ENCODE measurements at places on chromosomes 11 and 22.

DNA sequence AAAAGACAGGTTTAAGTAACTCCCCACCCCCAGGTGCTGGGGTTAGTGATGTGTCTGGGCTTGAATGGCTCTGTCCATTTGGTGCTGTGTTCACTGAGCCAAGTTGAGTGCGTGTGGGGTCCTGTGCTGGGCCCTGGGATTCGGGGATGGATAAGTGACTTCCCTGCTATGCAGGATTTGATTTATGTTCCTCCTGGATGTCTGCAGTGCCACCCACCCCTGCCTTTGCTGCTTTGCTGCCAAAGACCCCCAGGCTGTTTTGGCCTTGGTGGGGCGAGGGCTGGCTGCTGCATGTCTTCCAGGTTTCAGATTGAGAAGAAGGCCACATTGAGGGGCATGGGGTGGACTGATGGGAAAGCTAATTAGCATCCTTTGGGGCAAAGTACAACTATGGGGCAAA, 77.9 kb upstream of the PARVG start:
- no peak for DNase-seq

DNA sequence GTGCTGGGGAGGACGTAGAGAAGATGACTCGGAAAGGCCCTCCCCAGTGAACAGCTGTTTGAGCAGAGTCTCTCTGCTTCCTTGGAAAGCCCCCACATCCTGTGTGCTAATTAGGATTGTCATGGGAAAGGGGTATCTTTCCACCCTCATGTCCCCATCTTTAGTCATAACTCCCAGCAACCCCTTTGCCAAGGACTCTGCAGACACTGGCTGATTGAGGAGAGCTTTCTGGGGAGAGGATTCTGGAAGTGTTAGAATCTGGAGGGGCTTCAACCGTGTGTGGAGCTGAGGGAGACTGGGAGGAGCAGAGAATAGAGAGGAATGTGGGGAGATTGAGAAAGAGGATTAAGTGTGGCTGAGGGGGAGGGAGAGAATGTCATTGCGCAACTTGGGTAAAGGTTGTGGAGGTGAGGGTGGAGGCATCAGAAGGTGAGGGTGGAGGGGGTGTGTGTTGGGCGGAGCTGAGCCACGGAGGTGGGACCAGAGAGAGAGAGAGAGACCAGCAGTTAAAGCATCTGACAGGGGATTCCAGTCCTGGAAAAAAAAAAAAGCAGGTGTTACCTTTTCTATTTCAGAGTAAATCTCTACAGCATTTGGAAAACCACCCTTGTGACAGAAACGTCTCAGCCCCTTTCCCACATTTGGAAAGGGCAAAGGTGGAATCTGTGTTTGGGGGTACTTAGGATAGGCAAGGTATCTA, 2.2 kb downstream of the DTX4 start:
- DNase-seq, result no peak

DNA sequence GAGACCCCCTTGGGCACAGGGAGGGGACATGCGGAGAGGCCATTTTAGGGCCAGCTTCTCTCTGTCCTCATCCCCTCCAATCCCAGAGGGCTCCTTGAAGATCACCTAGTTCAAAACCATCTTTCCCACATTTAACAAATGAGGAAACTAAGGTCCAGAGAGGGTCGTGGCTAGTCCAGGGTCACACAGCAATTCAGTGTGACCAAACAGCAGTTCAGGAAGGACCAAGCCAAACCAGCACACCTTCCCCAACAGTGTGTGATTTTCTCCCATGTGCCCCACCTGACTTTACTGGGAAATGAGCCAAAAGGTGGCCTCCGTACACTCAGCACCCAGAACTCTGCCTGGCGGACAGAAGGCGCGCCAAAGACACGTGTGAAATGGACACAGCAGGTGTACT, 51.3 kb downstream of the CACNA1I start:
- no peak for DNase-seq

DNA sequence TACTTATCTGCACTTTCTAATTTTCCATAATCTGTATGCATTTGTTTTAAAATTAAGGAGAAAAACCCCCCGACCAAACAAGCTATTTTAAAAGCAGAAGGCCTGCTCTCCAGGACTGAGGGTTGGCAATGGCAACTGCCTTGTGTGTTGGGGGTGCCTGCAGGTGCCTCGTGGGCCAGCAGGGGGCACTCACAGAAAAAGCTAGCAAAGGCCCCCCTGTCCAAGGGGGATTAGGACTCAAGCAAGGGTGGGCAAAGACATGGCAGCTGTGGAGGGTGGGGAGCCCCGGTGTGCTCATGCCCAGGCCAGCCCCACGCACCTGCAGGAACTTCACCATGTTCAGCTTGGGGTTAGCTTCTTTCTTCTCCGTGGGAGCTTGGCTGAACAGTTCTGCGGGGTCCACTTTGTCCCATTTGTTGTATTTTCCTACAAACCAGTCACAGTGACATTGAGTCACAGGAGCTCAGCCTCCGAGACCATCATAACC, 10.3 kb downstream of the TOP3B start:
- DNase-seq, result no peak

DNA sequence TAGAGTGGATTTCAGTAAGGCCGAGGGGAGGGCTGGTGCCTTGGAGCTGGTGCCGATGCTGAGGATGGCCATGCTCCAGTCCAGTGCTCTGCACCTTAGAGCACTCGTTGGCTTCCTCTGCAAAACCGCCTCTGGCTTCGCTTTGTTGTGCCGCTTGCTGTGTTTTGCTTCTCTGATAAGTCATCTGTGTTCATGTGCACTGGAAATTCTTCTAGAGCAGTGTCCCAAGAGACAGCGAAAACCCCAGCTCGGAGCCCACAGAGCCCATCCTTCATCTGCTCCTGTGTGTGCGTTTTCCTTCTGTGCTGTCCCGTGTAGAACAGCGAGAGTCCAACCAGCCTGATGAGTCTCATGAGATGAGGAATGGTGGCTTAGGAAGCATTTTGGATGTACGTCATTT, 12.1 kb downstream of the FAM118A start:
- DNase-seq, result no peak

GRCh38 chr11:102191832-102192231, 81.6 kb downstream of the YAP1 start:
- no peak for DNase-seq

- DNase-seq, result no peak
These were observed 17.0 kb upstream of the CHKA start for GRCh38 chr11:68138237-68138636.

DNA sequence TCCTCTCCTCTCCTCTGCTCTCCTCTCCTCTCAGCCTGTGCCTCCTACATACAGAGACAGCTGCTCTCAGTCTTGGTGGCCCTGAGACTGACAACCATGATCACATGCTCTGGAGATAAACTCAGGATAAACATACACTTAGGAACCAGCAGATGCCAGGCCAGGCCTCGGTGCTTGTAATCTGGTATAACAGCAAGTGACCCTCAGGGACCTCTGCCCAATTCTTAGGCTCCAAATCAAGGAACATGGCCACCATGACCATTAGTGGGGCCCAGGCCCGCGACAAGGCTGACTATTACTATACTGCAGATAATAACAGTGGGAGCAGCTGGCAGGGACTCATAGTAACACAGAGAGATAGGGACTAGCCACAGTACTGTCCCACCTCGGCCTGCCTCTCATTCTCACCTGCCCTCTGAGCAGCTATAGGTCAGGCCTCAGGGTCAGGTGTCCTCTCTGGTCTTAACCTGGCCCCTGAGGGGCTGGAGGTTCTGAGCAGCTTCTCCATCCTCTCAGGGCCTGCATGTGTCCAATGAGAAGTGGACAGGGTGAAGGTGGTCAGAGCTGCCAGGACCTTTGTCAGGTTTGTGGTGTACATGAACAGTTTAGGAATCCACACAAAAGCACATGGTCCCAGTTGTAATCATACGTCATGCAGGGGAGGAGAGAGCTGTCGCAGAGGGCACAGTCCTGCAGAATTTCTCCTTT, 106.1 kb downstream of the GGTLC2 start:
- DNase-seq, result no peak

DNA sequence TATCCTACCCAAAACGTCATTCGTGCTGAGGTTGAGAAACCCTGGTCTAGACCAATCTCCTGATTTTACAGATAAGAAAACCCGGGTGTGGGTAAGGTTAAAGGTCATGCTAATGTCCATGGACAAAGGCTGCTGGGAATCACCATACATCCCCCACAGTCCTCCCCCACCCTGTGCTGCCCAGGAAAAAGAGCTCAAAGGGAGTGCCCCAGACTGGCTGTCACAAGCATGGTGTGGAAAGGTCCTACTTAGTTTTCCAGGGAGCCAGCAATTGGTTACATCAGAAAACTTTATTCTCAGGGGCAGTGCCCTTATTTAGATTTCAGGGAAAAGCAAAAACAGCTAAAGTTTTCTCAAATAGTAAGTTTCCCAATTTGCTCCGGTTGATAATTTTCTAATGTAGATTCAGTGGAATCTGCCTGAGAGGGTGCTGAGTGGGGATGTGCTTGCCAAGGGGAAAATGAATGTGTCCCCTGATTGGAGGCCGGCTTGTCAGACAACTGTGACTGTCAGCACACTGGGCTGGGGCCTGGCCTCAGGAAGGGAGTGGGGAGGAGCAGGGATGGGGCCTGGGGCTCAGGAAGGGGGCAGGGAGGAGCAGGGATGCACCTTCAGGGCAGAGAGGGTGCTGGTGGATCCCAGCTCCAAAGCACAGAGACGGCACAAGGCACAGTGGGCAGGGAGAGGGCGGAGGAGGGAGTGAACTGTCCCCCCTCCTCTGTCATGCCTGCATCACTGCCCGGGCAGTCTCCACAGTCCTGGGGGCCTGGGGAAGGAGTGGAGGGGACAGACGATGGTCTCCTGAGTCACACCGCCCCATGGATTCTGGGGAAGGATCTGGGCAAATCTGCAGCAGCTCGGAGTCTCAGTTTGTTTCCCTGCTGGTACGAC, 263.6 kb downstream of the KIRREL3 start:
- no peak for DNase-seq

GRCh38 chr11:74648894-74649293, 56.5 kb downstream of the POLD3 start:
- DNase-seq, result no peak

- DNase-seq, result no peak
These were observed 782 bp downstream of the TMEM109 start for GRCh38 chr11:60914633-60915247.

GRCh38 chr11:75853971-75854370, 39.0 kb downstream of the UVRAG start:
- no peak for DNase-seq

GRCh38 chr11:121473064-121473777, 20.5 kb upstream of the SORL1-AS1 start:
- no peak for DNase-seq

GRCh38 chr11:96012086-96012824, 88.3 kb upstream of the MTMR2 start:
- no peak for DNase-seq

GRCh38 chr22:34236527-34236926, 316.3 kb upstream of the LARGE1 start:
- no peak for DNase-seq

- DNase-seq, result no peak
These were observed 120.7 kb downstream of the MPPED1 start for GRCh38 chr22:43532301-43533155.

DNA sequence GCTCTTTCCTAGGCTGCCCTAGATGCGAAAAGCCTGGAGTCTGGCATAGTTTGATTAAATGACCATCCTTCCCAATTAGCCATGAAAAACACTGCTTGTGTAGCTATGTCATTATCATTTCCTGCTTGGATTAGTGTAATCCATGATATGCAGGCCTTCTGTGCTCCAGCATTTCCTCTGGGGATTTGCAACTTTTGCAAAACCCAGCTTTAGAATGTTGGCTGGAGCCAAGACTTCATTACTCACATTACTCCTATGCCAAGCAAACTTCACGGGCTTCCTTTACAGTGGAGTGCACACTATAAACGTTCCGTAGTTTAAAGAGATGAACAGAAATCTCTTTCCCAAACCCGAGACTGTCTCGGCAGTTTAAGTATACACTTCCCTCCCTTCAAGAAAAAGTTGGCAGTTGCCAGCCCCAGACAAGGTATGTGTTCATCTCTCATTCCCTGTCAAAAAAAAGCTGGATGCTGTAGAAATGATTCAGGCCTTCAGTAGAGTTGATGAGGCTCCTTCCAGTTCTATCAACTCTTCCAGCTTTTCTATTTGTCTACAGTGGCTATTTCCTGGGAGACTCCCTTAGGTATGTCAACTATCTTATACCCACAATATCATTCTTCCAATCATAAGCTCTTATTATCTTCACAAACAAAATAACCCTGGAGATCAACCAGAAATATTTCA, 180.0 kb downstream of the MAML2 start:
- DNase-seq, result no peak

GRCh38 chr11:45278714-45279113, 7.4 kb downstream of the SYT13 start:
- no peak for DNase-seq

DNA sequence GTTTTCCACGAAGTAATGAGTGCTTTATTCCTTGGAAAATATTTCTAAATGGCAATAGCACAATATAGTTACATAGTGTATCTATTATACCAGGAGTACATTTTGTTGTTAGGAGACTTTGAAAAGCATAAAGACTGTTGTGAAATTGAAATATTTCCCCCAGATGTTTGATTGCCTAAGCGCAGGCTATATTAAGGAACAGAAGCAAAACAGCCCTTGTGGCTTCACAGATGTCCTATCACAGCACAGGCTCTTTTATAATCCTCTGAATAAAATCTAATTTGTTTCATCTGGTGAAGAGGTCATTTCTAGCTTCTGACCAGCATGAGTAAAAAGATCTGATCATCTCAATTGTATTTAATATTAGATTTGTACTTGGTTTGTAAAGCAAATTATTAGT, 48.2 kb downstream of the BSX start:
- DNase-seq, result no peak

GRCh38 chr11:2883640-2883978, 2.0 kb downstream of the CDKN1C start:
- no peak for DNase-seq

- DNase-seq, result no peak
These were observed 590.7 kb downstream of the NELL1 start for GRCh38 chr11:21260101-21260500.

DNA sequence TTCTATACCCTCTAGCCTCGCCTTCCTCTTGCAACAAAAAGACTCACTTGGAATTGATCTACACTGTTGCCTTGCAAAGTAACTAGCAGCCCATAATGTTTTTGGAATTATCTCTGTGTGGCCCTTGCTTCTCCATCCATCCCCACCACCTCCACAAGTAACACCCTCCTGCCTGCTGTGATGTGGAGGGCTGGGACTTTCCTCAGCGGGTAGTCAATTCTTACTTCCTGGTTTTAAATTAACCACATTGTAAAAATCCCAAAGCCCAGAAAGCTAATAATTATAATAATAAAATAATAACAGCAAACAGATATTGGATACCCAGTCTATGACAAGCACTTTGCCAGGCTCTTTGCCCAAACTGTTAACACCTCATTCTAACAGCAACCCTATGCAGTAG, 40.8 kb upstream of the GALNT18 start:
- DNase-seq, result no peak

GRCh38 chr11:94203070-94203469, 74.4 kb downstream of the PANX1 start:
- DNase-seq, result no peak

GRCh38 chr11:117823294-117823945, 1.1 kb downstream of the FXYD2 start:
- no peak for DNase-seq

All from H1 (cell line).